ENCODE measurements at places on chromosomes 1 and 21.
A peak's percentile ranks its signal among the peaks of the same experiment; 100 is the strongest.

- no peak for DNase-seq
Observed at GRCh38 chr1:202189918-202190715, 3.5 kb upstream of the LGR6 start.

DNA sequence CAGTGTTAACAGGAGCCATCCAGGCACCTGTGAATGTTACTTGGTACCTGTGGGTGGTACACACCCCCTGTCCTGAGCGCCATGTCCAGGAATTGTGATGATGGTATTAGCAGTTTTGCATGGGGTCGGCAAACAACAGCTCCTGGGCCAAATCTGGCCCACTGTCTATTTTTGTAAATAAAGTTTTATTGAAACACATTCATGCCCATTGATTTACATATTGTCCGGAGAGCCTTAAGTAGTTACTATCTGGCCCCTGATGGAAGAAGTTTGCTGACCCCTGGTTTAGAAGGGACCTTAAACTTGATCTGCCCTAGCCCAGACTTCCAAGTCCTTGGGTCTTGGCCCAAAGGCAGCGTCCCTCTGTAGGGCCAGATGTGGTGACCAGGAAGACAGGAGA is 58.3 kb downstream of the SPSB1 start:
- no peak for DNase-seq

GRCh38 chr1:64514197-64514765 is 44.4 kb downstream of the CACHD1 start:
- no peak for DNase-seq

DNA sequence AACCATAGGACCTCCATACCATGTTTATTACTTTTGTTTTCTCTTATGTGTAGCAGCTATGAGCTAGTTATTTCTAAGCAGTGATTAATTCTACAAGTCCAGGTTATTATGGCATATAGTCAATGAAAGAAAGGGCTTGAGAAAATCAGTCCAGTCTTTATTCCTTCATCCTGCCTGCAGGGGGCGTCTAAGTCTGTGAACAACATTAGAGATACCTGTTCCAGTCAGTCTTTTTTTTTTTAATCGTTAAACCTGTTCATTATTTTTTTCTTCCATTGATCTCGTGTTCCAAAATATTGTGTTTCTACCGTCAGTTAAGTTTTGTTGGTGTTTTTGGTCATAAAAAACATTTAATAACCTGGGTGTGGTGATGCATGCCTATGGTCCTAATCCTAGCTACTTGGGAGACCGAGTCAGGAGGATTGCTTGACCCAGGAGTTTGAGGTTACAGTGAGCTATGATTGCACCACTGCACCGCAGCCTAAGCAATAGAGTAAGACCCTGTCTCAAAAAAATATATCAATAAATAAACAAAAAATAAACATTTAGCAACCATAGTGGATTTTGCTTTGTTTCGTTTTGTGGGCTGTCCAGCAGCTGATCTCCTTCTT is 29.4 kb upstream of the CD2 start:
- DNase-seq = peak; percentile 76

DNA sequence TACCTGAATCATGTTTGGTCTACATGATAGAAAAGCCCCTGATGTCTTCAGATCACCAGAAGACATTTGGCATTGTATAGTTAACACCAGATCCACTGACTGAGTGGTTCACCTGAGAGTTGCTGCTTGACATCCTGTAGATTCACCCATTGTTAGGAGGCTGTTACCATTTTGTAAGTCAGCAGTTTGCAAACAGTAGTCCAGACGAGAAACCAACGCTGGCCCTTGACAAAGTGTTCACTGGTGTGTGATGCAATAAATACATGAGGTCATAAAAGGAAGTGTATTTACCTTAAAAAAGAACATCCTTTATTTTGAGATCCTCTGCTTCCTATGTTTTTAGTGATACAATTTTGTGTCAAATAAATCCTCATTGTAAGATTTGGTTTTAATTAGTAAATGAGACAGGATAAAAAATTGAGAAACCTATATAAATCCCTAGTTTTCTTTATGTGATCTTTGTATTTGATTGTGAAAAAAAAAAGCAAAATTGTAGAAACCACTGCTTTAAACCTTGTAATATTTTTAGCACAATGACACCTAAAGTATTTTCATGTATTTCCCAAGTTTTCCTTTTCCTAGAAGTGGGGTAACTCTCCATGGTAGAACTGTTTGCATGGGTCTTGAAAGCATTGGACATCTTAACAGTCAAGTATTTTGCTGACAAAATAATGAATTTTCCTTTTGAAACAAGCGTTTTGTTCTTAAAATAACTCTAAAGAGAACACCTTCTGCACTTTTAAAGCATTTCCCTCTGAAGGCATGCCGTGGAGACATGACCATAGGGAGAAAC is 204.3 kb downstream of the FGGY start:
- DNase-seq = no peak

DNA sequence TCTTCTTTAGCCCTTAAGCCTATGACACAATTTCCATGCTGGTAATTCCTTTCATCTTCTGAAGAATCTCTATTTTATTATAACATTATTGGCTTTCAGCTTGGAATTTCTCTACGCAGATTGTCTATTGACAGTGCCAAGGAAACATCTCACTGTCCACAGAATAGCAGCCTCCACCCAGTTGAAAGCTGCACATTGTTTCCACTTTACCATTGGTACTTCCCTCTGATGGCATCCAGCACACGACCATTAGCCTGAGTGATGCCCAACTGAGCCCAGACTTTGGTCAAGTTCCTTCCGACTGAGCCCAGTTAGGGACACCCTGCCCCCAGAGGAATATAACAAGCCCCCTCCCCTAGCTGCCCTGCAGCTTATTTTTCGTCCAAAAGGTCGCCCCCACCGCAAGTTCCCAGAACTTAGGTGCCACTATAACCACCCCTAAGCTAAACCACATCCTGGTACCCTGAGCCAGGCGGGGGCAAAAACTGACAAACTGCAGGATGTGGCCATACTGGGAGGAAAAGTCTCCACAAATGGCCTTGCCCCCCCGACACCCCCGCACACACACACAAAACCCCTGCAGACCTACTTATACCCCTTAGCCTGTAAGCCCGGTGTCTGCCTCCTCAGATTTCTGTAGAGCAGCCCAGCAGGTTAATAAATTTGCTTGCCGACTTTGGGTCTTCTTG is 13.2 kb downstream of the GBP5 start:
- DNase-seq = no peak

DNA sequence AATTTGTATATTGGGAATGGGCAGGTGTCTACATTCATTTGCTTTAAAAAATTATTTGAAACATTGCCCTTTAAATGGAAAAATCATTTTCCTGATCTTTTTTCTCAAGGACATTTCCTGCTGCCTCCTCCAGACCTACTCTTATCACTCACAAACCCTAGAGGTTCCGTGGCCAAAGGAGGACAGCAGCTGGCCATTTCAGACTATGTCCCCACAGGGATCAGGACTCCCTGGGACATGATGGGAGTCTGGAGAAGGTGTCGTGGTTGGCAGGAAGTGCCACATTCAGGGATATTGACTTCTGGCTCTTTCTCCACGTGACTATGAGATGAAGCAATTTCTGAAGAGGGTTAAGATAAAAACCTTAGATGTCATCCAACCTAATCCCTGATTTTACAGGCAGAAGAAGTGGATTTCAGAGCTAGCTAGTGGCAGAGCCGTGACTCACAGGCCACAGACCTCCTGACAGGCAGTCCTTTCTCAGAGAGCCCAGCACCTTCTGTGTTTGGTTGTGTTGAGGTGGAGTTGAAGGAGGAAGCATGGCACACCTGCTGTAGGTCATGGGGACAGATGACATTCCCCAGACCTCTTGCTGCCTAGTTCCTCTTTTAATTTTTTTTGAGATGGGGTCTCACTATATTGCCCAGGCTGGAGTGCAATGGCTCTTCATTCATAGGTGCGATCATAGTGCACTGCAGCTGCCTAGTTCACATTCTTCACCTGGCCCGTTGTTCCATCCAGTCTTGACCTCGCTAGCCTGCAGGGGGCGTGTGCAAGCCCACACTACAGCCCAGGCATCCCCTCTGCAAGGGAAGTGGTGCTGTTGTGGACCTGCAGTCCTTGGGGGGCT is 25.5 kb upstream of the IL10 start:
- DNase-seq = no peak

GRCh38 chr1:83508485-83509151 is 490.3 kb downstream of the TTLL7 start:
- DNase-seq = no peak

- no peak for DNase-seq
Observed at GRCh38 chr1:184407816-184408510, 21.1 kb downstream of the C1orf21 start.

GRCh38 chr21:44710294-44710665 is 1.1 kb downstream of the TSPEAR start:
- DNase-seq = no peak

DNA sequence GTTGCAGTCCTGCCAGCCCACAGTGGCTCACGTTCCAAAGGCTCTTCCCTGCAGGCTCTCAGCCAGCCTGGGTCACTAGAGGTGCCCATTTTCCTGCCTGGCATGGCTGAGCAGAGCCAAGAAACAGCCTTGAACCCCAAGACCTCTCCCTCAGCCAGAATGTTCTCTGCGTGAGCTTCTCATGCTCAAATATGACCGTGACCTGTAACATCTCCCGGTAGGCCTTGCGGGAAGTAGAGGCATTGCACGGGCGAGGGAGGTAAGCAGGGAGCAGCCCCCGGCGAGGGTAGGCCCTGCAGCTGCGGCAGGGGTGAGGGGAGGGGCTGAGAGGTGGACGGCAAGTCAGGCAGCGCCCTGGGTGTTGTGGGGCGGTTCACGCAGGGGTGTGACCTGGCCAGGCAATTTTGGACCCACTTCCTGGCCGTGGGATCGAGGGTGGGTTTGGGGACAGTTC is 20.0 kb downstream of the RRP1 start:
- DNase-seq = no peak

DNA sequence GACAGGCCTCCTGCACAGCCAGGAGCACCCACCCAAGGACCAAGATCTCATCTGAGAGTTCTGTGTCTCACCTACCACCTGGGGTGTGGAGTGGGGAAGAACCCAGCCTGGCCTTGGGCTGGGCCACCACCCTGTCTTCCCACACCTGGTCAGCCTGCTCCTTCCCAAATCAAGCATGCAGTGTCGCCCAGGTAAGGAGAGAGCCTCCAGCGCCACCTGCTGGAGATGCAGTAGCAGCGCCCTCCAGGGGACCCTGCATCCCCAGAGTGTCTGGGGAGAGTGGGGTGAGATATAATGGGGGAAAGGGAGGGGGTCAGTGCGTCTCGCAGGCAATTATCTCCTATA is 32.3 kb downstream of the KIAA2013 start:
- DNase-seq = peak; percentile 73

- DNase-seq = no peak
Observed at GRCh38 chr1:177862916-177863315, 106.9 kb downstream of the SEC16B start.

DNA sequence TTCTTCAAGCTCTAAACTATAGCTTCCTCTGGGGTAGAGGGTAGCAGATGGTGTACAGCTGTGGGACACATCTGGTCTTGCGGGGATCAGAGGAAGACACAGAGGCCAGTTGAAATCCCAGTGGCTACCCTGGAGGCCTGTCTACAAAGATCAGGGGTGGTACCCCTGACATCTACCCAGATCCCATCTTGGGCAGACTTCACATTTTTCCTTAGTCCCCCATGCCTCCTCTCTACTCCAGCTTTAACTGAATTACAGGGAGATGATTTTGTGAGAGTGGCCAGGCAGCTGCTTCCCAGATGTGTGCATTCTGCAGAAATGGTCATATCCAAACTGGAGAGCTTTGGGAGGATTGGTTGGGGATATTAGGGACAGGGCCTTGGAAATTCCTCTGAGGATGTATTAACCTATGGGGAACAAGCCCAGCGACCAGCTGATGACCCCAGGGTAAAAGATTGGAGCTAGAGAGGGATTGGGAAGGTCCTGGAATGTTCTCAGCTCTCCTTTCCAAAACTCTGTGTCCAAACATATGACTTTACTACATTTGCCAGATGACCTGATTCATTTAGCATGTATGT is 9.6 kb upstream of the CD34 start:
- no peak for DNase-seq

- DNase-seq = no peak
Observed at GRCh38 chr21:15080526-15080925, 15.7 kb upstream of the NRIP1 start.

DNA sequence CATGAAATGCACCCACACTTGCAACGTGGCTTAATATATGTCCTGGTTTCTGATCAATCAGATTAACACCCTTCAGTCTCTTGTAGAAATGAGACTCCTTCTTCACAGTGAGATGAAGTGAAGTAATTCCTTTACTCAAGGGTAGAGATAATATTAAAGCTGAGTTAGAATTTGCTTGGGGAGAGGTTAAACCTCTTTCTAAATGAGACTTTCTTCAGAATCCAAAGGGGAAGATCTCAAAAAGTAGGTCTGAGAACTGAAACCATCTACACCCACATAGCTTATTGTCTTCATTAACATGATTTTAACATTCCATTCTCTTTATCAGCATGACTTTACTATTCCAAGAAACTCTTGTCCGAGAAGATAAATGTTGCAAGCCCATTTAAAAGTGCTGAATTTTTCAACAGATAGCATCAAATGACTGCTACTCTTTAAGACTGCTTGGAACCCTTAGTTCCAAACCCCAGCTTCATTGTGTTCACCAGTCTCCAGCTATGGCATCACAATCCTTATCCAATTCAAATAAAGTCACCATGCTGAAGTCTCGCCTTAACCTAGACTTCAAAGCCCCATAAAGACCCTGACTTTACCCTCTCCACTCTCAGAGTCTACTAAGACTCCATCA is 19.2 kb upstream of the TRAF3IP3 start:
- no peak for DNase-seq

GRCh38 chr1:200369706-200370105 is 40.1 kb downstream of the ZNF281 start:
- no peak for DNase-seq

DNA sequence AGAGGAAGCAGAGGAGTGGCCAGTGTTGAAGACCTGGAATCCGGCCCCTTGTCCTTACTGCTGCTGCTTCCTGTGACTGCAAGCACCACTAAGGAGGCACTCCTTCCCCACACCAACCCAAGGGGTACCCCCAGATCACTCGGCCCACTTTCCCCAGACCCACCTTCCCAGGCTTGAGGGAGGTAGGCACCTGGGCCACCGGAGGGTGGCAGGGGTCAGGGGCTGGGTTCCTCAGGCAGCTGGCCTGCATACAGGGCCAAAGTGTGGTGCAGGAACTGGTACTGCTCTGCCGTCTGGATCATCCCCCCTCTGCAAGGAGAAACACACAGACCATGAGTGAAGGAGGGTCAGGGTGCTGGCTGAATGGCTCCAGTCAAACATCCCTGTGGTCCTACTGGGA is 3.9 kb upstream of the ARL8A start:
- DNase-seq = no peak

DNA sequence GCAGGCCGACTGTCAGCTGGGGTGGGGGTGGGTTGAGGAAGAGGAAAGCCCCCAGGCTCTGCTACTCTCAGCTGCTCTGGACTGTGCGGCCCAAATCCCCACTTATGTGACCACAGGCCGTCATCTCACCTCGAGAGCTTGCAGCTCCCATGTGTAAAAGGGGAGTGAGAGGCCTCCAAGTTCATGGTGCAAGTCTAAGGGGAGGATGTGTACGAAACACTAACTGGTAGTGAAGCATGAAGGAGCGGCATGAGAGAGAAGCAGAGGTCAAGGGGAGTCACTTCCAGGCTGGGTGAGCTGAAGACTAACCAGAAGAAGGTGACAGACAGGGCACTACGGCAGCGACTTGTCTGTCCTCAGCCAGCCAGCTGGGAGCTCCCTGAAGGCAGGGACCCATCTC is 43.8 kb downstream of the GLIS1 start:
- DNase-seq = no peak

- DNase-seq = no peak
Observed at GRCh38 chr1:158493054-158493453, 21.0 kb downstream of the OR10R2 start.

Measured in T-helper 9 cell (primary cell).